ENCODE measurements at places on chromosomes 1 and 21.

DNA sequence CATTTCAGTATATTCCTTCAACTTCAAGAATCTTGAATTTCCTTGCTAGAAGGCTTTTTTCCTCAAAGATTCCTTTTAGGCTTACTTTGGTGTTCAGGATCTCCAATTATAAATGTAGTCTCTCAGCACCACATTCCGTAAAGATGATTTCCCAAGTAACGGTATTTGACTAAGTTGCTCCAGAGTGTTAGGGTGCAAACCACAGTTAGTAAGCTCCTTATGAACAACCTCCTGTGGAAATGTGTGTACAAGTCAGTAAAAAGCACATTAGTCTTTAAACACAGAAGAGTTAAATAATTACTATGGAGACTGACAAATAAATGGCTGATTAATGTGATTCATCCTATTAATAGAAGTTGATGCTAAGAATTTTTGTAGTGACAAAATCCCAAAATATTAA is 10.3 kb downstream of the DONSON start:
- DNase-seq = no peak

DNA sequence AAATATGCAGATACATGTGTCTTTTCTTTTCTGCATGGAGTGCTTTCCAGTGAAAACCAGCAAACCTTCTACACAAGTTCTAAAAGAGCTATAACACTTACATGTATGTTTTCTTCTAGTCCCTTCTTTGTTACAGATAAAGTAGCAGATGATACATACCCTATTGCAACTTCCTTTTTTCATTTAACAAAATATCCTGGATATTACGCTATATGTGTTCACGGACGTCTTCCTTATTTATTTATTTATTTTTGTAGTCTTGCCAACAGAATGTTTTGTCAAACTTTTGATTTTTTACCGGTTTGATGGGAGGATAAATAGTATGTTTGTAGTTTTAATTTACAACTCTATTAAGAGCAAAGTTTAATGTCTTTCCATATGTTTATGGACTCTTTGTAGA is 5.2 kb upstream of the GALNT2 start:
- DNase-seq = no peak

GRCh38 chr1:19360016-19360415 is 47.9 kb downstream of the SLC66A1 start:
- no peak for DNase-seq

- DNase-seq = no peak
These were observed 18.2 kb downstream of the KIF1B start for GRCh38 chr1:10228528-10228927.

DNA sequence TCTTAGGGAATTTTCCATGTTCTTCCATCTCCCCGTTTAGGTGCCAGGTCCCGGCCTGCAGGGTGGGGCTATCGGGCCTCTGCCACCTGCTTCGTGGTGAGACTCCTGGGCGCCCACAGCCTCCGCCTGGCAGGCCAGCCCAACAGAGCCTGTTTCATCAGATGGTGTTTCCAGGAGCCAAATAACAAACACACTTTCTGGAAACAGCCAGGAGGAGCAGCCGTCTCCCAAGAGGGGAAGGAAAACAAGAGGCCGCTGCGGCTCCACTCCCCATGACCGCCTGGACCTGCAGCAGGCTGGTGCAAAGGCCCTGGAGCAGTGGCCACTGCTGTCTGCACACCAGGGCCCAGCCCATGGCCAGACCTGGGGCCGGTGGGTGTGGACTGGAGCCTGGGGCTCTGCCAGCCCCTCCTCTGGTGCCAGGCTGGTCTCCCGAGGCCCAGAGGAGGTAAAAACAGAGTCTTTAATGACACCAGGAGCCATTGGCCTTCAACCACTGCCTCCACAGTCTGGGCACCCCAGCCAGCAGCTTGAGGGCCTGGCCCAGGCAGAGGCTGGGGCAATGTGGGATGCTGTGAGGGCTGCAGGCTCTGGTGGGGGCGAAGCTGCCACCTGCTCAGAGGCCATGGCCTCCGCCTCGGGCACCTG is 55.0 kb downstream of the SLX9 start:
- DNase-seq = no peak

DNA sequence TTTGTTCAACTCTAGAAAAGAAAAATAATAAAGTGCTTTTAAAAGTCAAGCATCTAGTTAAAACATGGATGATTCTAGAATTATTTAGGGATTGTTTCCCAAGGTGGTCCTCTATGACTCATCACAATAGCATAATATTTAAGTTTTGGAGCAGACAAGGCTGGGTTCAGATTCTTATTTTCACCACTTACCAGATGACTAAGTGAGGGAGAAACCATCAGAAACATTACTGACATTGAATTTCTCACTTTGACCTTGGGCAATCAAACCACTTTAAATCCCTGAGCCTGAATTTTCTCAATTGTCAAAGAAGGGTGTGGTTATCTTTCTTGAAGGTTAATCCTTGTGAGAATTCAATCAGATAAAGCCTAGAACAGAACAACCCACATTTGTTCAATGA is 102.5 kb upstream of the PTGFR start:
- DNase-seq = no peak

- no peak for DNase-seq
These were observed 424.4 kb upstream of the NFIA start for GRCh38 chr1:60657926-60658325.
